ENCODE measurements at places on chromosomes 2 and 18.

DNA sequence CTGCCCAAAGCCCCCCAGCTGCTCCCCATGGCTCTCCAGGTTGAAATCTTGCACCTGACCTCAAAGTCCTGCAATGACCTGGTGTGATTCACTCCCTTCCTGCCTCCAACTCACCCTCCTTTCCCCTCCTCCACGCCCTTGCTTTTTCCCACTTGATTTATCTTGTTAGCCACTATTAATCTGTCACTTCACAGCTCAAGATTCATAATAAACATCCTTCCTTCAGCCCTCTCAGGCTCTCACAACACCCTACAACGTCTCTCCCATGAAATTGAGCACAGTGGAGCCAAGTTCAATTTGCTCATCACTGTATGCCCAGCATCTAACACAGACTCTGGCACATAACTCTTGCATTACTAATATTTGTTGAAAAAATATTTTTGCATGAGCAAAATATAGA is 85.6 kb upstream of the SLC35G4 start:
- DNase-seq, result no peak

DNA sequence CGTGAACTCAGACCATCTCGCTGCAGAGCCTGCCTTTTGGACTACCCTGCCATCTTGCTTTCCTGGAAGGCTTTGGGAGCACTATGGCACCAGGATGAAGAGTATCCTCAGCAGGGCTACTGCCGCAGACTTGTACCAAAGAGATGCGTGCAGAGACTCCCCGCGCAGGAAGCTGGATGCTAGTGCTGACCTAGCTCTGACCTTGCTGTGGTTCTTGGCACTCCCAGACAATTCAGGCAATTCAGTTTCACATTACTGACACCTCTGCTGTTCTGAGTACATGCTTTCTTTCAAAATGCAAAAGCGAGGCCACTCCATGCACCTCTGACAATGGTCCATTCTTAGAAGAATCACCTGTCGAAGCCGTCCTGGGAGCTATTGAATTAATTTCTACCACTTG is 251.5 kb upstream of the MEX3C start:
- DNase-seq, result no peak

DNA sequence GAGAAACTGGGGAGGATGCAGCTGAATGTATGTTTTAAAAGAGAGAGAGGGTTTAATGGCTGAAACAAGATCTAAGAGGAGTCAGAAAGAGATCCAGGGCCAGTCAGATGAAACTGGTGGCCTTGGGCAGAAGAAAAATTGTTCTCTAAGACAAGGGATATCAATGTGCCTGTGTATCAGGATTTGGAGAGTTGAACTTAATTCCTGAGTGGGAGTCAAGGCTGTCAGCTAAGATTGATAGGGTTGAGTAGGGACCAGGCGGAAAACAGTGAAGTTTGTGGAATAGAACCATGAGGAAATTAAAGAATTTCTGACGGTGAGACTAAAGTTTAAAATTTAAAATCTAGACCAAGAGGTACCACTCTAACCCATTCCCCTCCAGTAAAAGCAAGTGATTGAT is 199.2 kb downstream of the PARD3B start:
- DNase-seq, result no peak

GRCh38 chr18:2981212-2981728 is 31.7 kb downstream of the LPIN2 start:
- DNase-seq, result no peak

GRCh38 chr2:25029183-25029554 is 12.7 kb upstream of the EFR3B start:
- no peak for DNase-seq

- DNase-seq, result no peak
These were observed 86.7 kb downstream of the FAM168B start for GRCh38 chr2:131006561-131006960.

DNA sequence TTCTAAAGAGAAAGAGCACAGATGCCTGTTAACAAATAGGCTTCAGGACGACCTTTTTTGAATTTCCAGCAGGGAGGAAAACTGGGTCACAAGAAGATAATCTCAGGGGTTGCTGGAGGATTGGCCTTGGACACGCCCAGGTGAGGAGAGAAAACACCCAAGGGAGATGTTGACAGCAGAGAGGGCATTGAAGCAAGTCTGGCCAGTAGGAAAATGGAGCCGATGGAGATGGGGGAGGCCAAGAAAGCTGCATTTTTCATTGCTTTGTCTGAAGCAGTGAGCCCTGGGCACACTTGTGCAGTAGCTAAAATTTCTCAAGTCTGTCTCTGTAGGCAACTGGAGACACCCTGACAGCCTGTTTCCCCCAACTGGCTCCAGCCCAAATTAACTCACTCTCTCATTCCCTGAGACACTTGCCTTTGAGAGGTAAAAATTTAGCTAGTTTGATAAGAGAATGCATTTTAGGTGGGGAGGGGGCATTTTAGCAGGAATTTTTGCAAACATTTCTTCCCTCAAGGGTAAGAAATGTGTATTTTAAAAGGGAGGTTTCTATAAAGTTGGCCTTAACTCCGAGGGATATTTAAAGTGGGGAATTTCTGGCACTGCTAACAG is 165.5 kb downstream of the TGIF1 start:
- DNase-seq, result no peak

DNA sequence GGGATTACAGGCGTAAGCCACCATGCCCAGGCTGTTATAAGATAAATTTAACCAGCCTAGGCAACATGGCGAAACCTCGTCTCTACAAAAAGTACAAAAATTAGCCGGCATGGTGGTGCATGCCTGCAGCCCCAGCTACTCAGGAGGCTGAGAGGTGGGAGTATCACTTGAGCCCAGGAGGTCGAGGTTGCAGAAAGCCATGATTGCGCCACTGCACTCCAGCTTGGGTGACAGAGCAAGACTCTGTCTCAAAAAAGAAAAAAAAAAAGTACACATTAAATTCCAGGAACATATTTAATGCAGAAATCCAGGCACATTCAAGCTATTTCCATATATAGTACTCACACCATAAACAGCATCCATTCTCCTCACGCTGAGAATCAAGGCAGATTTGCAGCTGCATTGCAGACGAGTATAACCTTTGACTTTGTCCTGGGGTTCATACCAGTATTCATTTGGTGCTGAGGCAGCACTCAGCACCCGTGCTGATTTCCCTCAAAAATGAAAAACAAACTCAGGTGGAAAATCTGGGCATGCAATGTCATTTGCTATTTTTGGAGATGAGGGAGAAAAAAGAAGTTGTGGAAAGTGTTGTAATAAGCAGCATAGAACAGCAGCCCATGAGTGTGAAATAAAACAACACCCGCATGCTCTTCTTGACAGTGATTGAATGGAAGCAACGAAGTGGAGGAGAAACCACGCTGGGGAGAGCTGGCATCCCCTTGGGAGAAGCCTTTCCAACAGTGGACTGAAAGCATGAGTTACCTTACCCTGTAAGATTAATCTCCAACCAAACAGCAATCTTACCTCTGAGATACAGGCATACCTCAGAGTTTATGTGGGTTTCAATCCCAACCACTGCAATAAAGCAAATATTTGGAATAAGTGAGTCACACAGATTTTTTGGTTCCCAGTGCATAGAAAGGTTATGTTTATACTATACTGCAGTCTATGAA is 46.8 kb upstream of the ANXA4 start:
- no peak for DNase-seq

- DNase-seq, result no peak
These were observed 234.3 kb upstream of the ACVR2A start for GRCh38 chr2:147610496-147611040.

DNA sequence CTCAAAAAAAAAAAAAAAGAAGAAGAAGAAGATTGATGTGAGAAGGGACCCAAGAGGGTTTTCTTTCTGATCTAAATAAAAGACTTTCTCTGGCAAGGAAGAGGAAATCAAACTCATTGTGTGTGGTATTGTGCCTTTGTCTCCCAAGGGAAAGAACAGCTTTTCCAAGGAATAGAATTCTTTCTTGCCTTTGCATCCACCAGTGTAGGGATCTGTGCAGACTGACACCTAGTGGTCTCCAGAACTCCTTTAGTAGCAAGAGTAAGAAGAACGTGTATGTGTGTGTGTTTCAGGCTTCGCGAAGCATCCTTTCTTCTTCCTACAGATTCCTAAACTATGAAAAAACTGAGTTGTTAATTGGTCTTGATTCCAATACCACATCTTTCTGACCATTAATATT is 33.5 kb upstream of the CRIM1 start:
- DNase-seq, result no peak

DNA sequence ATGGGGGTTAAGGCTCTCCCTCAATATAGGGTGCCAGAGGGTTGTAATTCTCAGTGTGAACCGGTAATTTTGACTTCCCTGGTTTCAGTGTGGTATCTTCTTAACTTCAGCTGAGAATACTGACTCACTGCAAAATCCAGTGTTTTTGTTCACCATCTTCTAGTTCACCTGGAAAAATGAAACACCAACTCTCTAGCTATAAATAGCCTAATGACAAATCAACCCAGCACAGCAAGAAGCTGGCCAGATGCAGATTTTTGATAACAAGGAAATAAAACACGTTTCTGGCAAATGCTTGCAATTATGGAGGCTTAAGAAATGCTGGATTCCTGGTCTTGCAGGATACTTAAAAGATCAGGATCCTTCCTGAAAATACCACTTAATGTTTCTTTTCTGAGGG is 192.3 kb downstream of the CLIP4 start:
- no peak for DNase-seq

DNA sequence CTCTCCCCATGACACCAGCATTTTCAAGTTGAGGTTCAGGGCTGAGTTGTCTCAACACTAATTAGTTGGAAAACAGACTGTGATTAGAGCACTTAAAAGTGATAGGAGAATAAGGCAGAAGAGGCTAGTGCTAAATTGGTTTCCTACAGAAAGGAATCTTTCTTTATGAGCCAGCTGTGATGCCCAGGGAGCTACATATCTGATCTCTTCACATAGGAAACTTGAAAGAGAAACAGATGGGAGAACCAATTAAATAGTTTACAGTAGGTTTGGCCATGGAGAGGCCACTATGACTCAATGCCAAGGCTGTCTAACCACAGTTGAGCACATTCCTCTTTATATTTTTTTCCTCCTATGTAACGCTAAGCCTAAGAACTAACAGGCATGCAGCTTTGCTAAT is 418.3 kb upstream of the CYRIA start:
- no peak for DNase-seq

- no peak for DNase-seq
These were observed 150.2 kb upstream of the DOK6 start for GRCh38 chr18:69250305-69251151.

DNA sequence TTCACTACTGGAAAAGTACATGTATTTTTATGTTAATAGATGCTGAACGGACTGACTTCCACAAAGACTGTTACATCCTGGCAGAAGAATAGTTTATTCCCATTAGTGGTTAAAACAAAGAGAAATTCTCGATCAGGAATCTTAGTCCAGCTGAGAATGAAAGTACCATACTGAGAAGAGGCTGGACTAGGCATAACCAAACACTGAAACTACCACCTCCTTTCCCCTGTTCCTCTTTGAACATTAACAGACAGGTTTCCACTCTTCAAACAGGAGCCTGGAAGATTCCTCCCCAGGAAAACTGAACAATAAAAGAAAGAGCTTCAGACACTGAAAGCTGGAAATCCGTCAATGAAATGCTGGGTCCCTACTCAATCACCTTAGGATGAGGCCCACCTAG is 25.8 kb downstream of the LDAH start:
- DNase-seq, result no peak

- DNase-seq, result no peak
These were observed 101.8 kb upstream of the SCN1A start for GRCh38 chr2:166229678-166230023.

DNA sequence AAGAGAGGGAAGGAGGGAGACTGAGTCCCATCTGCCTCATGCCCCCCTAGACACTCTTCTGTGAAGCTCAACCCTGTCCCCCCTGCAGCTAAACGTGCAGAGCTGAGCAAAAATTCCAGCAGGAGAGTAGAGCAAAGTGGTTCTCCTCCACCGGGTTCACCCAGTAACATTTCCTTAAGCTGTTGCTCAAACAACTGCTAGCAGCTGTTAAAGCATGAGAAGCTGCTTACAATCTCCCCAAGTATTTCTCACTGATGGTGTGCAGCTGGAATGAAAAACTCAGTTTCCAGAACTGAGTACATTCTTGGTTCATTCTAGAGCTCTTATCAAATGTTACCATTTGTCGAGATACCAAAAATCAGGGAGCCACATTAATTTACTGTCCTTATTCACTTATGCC is 92.3 kb downstream of the STK39 start:
- DNase-seq, result no peak

DNA sequence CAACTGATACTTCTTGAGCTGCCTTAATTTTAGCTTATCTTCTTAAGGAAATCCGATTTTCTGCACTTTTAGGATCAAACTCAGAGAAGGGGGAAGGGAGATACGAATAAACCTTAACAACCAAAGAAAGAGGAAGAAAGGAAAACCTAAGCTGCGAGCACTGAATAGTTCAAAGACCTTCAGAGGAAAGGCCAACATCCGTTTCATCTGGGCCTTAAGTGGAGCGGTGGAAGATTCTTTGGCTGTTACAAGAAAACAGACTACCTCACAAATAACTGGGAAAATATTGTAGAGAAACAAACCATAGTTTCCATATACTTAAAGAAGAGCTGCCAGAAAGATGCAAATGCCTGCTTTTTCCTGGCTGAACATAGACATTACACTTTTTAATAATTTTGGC is 43.6 kb downstream of the VIT start:
- DNase-seq, result no peak

- DNase-seq, result no peak
These were observed 79.4 kb upstream of the SMAD7 start for GRCh38 chr18:49030138-49030537.

GRCh38 chr2:198232281-198232680 is 427.9 kb downstream of the PLCL1 start:
- DNase-seq, result no peak

GRCh38 chr2:226136739-226137138 is 662.9 kb downstream of the IRS1 start:
- DNase-seq, result no peak

DNA sequence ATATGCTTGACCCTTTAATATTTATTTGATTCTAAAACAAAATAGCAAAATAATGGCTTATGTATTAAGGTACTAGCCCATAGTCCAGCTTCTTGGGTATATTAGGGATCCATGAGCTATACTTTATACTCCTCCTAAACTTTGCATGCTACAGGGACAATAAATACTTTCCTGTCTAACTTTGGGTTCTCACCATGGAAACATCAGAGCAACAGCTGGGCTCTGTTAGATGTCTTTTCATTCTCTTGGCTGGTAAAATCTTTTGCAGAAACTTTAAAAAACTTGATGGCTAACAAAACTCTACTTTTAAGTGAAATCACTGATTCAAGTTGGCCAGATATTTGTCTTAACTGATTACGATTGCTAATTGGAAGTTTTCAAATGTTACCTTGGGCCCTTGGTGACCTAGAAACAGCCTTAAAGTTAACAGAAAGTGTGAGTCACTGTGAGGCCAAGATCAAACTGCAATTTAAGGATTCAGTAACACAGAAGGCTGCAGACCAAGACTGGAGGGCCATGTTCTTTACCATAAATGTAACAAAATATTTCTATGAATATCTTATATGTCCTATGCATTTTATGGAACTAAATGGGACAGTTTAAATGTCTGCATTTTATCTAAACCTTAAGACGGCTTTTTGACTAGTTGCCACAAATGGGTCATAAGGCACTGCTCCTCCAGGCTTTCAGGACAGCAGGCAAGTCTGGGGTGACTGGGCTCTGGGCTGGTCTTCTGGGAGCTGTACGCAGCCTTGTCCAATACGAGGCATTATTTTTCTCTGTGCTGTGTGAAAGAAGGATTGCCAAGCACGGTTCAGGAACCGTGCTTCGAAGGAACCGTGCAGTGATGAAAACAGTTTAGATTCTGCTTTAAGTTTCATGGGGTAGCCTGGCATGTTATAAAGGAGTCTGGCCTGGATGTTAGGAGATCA is 188.5 kb downstream of the TPGS2 start:
- no peak for DNase-seq

- no peak for DNase-seq
These were observed 101.0 kb downstream of the TTC32 start for GRCh38 chr2:19800796-19801195.

All from anterior cingulate cortex (tissue), 58 donors.